ENCODE measurements at places on chromosomes 3 and 15.

GRCh38 chr3:194112120-194113106 is 23.5 kb upstream of the HES1 start:
- DNase-seq = peak; percentile 62

DNA sequence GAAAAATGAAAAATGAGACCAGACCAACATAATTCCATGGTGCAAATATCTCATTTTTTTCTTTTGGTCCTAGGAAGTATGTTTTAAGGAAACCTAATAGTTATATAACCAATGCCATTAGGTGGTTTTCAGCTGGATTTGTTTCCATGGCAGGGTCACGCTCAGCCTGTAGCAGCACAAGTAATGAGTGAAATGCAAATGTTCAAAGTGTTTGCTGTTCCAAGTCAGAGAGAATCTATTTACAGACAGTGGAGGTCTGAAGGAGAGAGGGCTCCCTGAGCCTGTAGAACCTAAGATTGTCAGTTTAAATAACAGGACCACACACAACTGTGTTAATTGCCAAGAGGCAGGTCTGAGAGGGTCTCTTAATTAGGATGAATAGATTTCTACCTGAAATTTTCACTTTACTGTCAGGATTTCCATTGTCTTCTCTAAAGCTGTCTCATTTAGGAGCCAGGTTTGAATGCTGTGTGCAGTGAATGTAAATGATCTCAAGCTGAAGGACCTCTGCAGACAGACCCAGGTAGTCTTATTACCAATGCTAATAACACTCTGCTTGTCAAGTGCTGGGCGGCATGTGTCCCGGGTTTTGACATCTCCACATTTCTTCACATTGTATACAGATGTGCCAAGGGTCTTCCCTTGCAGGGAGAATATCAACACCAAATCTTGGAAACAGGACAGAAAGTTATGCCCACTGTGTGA is 317.3 kb upstream of the NECTIN3 start:
- DNase-seq = no peak

- DNase-seq = no peak
These were observed 63.9 kb upstream of the TRIM42 start for GRCh38 chr3:140614001-140614400.

GRCh38 chr3:8938021-8938420 is 25.3 kb downstream of the RAD18 start:
- DNase-seq = no peak

- no peak for DNase-seq
These were observed 38.8 kb downstream of the NGLY1 start for GRCh38 chr3:25744470-25744869.

DNA sequence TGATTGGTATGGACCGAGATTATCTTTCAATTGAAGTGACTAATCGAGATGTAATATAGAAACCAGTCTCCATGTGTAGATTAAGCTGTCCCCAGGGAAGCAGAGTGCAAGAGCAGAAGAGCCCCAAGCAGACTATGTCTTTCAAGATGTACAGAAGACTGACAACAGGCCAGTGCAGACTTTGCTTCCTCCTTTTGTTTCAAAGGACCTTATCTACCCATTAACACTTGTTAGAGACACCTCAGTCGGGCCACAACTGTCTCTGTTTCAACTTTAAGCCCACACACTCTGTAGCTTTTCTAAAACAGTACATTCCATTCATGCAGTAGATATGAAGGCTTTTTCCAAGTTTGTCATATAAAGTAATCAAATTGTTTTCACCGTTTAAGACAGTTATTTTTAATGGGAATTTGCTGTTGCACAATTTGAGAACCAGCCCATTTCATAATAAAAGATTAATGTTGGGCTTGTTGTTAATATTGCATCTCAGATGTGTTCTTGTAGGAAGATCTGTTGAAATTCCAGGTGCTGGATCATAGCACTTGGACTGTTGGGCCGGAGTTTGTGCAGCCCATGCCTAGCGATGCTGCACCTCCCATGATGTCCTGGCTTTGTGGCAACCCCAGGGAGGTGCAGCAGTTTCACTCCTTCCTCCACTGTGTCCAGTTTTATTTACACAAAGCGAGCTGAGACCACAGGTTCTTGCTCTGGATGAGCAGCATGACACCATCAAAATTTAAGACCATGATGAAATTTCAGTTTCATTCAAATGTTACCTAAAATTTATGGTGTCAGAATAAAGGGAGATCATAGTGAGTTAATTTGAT is 12.4 kb downstream of the GORASP1 start:
- DNase-seq = no peak

DNA sequence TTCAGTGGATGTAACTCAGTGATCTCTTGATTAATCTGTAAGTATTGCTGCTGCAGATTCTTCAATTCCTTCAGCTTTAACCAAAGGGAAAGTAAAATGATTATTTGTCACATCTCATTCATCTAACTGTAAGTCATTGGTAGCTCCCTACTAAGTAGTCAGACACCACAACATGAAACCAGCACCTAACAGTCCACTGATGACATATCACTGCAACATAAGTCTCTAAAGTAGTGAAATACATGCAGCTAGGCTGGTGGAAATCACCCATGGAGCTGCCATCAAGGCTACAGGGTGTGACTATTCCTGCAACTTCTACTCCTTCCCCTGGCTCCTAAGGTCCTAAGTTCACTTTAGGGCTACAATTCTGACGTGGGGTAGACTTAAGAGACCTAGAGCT is 21.1 kb upstream of the HCLS1 start:
- DNase-seq = no peak

GRCh38 chr15:31344266-31344665 is 17.6 kb downstream of the KLF13 start:
- no peak for DNase-seq

GRCh38 chr15:48063411-48063985 is 57.3 kb upstream of the SLC24A5 start:
- no peak for DNase-seq

Measured in NCI-H1092 treated with DMSO at 0.1 percent for 48 hours (cell line).